Left cardiac atrium (tissue), 4 donors: ENCODE measurements at places on chromosomes 3 and 15. TPM values are rescaled to one million over a fixed set of nuclear protein-coding genes. Genes with fewer than 3 reads are reported as not detected.
A peak's percentile ranks its signal among the peaks of the same experiment; 100 is the strongest.

Gene PARP14
- 23.4 TPM for total RNA-seq

Gene TMEM207
- not detected for total RNA-seq

Gene SST
- total RNA-seq, result not detected

Gene EXOG
- total RNA-seq, result 17.8 TPM

Gene GOLGA8M
- total RNA-seq, result 2.5 TPM

Gene KLF13
- total RNA-seq, result 34.5 TPM

Gene TRIM42
- not detected for total RNA-seq

Gene HRG
- total RNA-seq, result 0.16 TPM

Gene FOXB1
- total RNA-seq, result not detected

DNA sequence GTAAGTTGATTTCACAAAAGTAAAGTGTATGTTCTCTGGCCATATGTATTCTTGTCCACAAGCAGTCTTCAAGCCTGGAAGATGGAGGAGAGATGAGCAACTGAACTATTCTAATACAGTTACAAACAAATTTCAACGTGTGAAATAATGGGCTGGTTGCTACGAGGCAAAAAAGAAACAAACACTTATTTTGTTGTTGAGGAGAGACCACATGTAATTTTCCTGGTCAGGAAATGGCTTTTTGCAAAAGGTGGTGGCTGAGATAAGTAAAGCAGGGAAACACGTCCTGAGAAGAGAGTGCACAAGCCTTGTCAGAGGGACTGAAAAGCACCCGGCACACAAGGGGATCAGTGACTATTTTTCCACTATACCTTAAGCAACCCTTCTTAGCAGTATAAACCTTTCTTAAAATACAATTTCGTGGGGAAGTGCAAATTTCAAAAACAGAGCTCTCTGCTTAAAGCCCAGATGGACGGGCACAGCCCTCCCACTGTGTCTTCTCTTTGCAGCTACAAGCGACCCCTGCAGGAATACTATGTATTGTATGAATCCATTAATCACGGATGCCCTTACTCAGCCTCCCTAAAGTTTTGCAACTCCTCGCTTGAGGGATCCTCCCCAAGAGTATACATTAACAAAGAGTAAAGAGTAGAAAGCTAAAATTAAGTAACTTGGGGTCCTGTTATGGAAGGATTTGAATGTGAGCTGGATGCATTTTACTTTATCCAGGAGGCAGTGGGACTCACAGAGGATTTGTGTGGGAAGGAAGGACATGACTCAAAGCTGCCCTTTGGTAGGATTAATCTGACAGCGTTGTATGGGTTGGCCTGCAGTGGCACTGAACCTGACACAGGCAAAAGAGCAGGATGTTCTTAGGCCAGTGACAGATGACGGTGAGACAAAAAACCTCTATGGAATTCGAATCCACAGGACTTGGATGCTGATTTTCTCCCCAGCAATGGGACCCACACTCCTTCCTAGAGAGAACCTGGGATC is 253.7 kb downstream of the IL5RA start:
- DNase-seq, result no peak

DNA sequence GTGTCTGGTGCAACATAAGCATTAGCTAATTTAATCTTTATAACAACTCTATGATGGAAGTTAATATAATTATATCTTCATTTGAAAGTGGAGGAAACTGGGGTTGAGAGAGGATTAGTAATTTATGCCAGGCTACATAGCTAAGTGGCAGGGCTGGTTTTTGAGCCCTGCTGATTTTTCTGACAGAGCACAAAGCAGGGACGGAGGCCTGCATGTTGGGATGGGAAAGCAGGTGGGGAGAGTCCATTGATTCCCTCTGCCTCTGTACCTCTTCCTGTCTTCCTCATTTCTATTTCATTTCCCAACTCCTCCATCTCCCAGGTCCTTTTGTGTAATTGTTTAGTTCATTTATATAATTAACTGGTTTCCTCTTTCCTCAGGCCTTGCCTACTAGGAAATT is 251.6 kb upstream of the ZPLD1 start:
- DNase-seq, result no peak

- no peak for DNase-seq
These were observed 176.0 kb downstream of the SATB1 start for GRCh38 chr3:18249126-18249525.

DNA sequence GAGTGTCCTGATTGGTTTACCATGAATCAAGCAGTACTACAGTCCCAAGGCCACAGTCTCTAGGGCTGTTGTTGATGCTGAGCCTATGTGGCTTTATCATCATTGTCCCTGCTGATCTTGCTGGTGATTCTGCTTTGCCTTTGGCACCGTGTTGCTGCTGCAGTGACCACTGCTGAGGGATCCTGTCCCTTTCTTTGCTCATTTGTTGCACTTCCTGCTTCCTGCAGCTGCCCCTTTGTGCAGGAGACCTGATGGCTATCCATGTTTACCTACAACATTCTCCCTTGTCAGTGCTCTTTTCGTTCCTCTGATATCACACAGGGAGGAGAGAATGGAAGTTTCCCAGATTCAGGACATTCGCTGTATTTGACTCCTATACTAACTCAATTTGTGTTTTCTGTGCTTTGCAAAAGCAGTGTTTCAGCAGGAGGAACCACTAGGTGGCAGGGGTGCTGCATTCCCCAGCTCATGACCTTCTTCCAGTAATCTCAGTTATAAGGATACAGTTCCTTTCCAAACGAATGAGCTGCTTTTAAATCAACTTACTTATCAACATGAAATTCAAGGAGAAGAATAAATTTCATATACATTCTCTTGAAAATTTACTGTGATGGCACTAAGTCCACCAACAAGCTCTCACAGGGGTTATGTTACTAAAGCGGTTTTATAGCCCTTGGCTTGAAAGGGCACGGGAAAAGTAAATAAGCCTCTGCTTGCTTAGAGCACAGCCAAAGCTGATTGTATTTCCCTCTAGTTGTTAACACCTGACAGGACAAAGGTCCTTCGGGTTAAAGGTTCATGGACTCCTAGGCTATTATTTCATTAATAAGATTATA is 9.7 kb upstream of the THUMPD3 start:
- peak; percentile 74 for DNase-seq

- DNase-seq, result no peak
These were observed 174.6 kb downstream of the AKAP13 start for GRCh38 chr15:85554852-85555521.

DNA sequence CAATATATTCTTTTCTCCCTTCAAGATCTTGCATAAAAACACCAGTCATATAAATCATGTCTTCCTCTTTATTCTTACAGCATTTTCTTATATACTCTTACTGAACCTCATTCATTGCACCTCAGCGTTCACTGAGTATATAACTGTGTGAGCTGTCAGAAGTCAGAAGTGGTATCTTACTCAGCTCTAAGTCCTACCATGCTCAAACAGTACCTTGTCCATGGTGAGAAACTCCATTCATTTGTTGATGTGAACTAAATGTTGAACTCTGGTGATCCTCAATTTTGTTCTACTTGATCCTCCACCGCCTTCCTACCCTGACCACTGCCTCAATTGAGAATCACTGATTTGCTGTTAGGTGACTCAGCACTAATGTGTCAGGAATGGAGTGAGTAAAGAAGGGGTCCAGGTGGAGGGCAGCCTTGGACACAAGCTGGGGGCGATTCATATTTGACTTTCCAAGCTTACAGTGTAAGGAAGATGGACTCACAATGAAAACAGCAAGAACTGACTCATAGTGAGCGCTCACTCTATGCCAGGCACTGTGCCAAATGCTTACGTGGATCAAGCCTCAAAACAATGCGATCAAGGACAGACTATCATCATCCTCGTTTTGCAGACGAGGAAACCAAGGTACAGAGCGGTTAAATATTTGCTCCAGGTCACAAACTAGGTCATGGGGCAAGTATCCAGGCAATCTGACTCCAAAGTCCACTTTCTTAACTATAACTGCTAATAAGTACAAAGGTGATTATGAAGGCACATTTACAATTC is 13.5 kb upstream of the ZFYVE19 start:
- no peak for DNase-seq

DNA sequence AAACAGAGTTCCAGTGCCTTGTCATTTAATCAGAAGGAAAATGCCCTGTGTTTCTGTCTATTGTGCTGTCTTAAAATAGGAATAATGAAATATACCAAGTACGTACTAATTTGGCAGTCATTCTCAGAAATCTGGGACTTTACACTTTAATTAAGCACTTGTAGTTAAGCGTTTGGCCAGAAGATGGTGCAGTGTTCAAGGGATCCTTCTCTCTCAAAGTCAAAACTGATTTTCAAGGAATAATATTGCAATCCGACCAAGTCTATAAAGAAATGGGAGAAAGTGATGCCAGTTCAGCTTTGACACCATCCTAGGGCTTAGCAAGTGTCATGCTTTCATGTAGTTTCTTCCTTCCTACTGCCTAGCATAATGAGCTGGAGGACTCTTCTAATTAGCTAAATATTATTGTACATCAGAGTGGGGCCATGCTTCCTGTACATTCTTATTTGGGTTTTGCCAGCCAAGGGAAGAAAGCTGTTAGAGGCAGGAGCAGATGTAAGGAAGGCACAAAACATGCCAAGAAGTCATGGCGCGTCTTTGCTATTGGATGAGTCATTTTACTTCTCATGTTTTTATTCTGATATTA is 64.8 kb downstream of the SAMMSON start:
- DNase-seq, result no peak

GRCh38 chr15:75751116-75751875 is 38.6 kb upstream of the CSPG4 start:
- no peak for DNase-seq

DNA sequence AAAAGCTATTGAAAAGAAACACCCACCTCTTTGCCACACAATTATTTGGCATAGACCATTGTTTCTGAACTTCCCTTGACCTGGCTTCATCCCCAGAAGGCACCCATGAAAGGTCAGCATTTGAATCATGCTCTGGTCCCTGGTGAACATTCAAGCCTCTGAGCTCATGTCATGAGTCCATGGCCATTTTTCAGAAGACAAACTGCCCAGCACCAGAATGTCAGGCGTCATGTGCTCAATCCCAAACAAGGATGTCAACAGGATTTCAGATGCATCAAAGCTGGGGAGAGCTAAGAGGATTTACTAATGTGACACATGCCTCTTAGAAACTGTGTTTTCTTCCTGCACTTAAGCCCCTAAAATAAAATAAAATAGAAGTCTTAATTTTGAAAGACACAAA is 41.3 kb downstream of the TMED3 start:
- no peak for DNase-seq

DNA sequence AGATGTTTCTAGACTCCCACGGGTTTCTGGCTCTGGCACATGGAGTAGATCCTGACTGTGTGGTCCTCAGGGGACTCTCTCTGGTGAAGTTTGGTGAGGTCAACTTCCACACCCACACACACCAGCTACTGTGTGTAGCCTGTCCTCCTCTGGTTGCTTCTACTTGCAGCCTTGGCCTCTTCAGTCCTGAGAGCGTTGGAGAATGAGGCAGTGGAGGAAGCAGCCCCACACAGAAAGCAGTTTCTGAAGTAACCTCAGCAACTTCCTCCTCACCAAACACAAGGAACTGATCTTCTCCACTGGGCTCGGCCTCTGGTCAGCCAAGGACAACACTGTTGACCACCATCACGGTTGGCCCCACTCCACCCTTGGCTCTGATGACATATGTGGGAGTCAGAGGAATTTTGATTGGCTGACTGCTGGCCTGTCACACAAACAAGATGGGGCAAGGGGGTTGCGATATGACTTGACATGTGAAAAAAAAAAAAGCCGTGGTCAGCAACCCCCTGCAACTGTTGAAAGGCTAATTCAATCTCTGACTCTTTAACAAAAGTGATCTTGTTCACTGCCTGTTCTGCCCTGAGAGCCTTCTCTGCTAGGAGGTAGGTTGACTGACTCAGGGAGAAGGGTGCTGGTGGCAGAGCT is 19.6 kb downstream of the CD86 start:
- DNase-seq, result peak; percentile 61

GRCh38 chr3:39401983-39402382 is 4.5 kb upstream of the RPSA start:
- no peak for DNase-seq

GRCh38 chr3:151009981-151010380 is 37.5 kb upstream of the CLRN1 start:
- no peak for DNase-seq

DNA sequence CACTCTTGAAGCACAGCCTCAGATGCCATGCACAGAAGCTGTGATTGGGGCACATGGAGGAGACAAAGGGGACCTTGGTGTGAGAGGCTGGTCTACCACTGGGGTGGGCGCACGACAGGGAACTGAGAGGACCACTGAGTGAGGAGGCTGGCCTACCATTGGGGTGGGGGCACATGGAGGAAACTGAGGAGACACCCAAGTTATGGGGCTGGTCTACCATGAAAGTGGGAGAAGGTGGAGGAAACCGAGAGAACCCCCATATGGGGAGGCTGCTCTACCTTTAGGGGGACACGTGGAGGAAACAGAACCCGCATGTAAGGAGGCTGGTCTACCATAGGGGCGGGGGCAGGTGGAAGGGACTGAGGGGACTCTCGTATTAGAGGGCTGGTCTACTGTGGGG is 153.4 kb downstream of the FBLN2 start:
- no peak for DNase-seq

DNA sequence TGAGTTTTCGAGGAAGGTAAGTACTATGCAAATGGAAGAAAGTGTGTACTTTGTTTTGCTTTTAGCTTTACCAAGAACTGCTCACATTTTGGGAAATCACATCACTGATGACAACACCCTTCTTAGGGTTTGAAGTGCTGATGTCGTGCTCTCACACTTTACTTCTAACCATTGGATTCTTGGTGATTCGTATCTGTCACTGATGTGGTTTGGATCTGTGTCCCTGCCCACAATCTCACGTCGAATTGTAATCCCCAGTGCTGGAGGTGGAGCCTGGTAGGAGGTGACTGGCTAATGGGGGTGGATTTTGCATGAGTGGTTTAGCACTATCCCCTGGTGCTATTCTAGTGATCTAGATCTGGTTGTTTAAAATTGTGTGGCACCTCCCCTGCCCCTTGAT is 75.4 kb upstream of the RGMA start:
- DNase-seq, result no peak

- no peak for DNase-seq
These were observed 4.8 kb downstream of the SECISBP2L start for GRCh38 chr15:49041426-49041825.

GRCh38 chr3:90015688-90016356 is 908.4 kb downstream of the EPHA3 start:
- peak; percentile 18 for DNase-seq

- no peak for DNase-seq
These were observed at the start of gene LRRFIP2 for GRCh38 chr3:37174532-37175126. LRRFIP2 (minus strand) TSS chr3:37174582; CDS start chr3:37148983, 25,599 bp downstream.
